RWPE2 (cell line): ENCODE measurements at places on chromosomes 12 and 14.

DNA sequence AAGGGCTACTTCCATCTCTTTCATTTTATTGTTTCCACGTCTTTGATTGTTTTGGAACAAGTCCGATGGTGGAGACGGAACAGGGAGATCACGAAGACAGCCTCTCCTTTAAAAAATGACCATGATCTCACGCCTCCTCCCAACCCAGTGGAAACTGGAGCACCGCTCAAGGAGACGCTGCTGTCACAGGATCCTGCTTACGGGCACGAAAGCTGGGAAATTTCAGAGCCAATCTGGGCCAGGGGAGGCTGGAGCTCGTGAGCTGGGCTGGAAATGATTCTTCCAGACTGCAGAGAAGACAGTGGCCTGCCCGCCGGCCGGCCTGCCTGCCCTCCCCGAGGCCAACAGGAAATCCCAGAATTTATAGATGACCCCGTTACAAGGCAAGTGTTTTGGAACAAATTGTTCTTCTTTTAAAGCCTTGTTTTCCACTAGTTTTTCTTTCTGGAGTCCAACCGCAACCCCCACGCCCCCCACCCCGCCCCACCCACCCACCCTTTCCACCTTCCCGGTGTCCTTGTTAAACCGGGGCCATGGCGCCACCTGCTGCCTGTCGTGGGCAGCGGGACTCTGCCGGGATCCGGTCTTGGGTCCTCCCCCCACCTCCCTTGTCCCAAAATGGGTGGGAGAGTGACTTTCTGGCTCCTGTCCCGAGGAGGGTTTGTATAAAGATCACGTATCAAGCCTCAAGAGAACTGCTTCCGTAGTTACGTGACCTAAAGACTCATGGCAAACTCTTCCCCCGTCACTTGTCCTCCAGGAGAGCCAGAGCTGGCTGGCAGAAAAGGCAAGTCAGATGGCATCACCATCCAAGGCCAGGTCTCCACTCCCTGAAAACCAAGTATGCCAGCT, 40.3 kb downstream of the MAP1LC3B2 start:
- no peak for DNase-seq

GRCh38 chr14:39666386-39666785, 234.2 kb upstream of the FBXO33 start:
- no peak for DNase-seq

- DNase-seq, result no peak
Observed at GRCh38 chr14:79986251-79986650, 225.1 kb downstream of the DIO2 start.

- DNase-seq, result no peak
Observed at GRCh38 chr12:85866986-85867776, 6.9 kb upstream of the NTS start.

GRCh38 chr12:77855548-77855947, 24.9 kb downstream of the NAV3 start:
- no peak for DNase-seq

DNA sequence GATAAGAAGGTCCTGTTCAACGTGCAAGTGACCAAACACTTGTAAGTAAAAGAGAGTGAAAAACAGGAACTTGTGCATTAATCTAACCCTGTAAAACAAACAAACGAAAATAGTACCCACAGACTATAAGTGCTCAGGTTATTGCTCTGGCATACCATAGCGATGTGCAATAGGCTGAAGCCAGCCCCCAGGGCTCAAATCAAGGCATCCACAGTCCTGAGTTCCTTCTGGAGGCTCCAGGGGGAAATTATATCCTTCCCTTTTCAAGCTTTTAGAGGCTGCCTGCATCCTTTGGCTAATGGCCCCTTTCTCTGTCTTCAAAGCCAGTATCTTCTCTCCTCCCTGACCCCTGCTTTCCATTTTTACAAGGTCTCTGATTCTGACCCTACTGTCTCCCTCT, 8.1 kb upstream of the CMAS start:
- DNase-seq, result no peak

- DNase-seq, result no peak
Observed at GRCh38 chr14:103398427-103399195, 13.4 kb downstream of the MARK3 start.

GRCh38 chr12:68236421-68237059, 10.9 kb upstream of the IL26 start:
- no peak for DNase-seq

DNA sequence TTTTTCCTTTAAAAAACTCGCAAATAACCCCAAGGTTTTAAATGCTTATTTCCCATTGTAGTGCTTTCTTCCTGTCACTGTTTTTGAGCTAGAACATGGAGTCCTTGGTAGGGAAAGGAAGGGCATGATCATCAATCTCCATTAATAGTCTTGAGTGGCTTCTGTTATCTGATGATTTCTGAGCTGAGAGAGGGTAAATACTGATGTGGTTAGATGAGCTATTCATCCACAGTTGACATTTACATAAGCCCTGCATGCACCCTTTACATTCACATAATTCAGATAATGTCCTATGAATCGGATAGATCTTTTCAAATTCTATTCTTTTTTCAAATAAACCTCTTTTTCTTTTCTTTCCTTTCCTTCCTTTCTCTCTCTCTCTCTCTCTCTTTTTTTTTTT, 81.4 kb downstream of the NTN4 start:
- DNase-seq, result no peak

- DNase-seq, result no peak
Observed at GRCh38 chr12:1740161-1740948, 49.5 kb downstream of the ADIPOR2 start.

- no peak for DNase-seq
Observed at GRCh38 chr14:102187044-102187443, 47.3 kb downstream of the WDR20 start.

GRCh38 chr12:72209086-72209485, 63.1 kb upstream of the TRHDE start:
- DNase-seq, result no peak

DNA sequence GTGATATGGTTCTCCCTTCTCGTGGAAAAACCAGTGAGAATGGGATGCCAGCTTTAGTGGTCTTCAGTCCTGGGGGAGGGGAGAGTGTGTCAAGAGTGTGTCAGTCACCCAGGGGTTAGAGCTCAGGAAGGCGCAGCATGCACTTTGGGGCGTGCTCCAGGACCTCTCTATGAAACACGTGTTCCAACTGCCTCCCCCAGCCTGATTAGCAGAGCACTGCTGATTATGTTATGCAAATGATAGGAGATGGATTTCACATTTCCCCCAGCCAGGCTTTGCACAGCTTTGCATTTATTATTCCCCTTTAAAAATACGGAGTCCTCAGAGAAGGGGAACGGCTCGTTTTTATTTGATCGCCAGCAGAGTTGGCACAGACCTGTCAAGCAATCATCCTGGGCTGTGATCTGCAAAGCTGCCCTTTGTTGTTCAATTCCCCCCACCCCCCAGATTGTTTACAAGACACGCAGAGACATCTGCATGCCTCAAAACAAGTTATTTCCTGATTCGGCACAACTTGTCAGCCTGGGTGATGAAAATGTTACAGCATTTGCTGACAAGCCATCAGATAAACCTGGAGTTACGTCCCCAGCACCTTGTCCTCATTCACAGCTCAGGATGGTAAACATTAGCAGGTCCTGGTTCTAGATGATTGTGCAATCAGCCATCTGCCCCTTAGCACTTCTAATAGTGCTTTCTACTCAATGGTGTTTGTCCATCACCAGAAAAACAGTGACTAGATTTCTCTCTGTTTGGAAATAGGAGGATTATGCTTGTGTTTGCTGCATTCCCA, 196.5 kb downstream of the NOVA1 start:
- DNase-seq, result no peak

DNA sequence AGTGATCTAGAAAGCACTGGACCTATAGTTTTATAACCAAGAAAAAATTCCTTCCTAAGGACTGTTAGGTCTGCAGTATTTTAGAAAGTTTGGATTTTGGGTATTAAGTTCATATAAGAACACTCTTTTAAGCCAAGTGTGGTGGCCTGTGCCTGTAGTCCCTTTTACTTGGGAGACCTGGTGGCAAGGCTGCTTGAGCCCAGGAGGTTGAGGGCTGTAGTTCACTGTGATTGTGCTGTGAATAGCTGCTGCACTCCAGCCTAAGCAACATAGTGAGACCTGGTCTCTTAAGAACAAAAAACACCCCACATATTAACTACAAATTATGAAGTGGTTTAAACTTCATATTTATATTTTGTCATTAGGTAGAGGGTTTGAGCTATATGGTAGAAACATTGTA, 9.7 kb downstream of the DNM1L start:
- no peak for DNase-seq

- DNase-seq, result no peak
Observed at GRCh38 chr12:104641862-104642261, 185.1 kb downstream of the CHST11 start.

DNA sequence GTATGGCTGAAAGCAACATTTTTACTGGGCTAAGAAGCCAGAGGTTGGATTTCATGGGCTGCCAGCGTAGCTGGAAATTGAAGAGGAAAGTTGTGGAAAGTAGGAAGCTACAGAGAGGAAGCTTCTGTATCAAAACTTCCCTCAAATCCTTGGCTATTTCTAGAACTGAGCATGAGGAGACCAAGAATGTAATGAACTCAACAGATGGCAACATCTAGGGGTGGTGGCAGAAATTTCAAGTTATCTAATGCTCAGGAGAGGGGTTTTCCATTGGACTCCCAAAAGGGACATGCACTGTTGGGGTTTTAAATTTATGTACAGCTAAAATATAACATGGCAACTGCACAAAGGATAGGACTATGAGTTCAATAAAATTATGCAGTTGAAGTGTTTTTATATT, 151.3 kb downstream of the DHRS2 start:
- no peak for DNase-seq

- no peak for DNase-seq
Observed at GRCh38 chr14:90796329-90796728, 19.9 kb downstream of the TTC7B start.

DNA sequence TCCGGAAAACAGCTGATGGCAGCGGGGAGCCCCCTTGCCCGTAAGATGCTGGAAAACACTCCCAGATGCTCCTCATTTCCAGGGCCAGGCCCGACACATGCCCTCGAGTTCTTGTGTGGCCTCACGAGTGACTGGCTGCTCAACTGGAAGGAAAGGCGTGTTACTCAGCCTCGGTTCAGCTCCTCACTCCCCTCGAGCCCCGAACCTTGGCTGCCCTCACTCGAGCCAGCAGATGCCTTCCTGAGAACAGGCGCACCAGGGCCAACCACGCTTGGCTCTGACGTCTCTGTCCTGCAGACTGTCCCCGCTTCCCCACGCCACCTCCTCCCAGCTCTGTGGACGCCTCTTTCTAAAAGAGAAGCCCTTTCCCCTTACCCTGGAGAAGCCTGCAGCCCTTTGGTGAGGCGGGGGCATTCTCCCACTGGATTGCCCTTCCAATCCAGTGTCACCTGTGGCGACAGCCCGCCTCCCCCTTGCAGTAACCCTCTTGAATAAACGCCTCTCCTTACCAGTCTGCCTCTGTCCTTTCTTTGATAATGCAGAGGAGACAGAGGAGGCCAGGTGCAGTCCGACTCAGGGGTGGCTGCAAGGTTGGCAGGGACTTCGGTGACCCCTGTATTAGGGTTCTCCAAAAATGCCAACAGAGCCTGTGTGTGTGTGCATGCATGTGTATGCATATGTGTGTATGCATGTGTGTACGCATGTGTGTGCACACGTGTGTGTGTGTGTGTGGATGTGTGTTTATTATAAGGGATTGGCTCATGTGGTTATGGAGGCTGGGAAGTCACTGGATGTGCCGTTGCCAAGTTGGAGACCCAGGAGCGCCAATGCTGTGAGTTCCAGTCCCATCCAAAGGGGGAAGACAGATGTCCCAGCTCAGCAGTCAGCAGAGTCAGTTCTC, 166.3 kb downstream of the KIF26A start:
- peak; percentile 62 for DNase-seq

DNA sequence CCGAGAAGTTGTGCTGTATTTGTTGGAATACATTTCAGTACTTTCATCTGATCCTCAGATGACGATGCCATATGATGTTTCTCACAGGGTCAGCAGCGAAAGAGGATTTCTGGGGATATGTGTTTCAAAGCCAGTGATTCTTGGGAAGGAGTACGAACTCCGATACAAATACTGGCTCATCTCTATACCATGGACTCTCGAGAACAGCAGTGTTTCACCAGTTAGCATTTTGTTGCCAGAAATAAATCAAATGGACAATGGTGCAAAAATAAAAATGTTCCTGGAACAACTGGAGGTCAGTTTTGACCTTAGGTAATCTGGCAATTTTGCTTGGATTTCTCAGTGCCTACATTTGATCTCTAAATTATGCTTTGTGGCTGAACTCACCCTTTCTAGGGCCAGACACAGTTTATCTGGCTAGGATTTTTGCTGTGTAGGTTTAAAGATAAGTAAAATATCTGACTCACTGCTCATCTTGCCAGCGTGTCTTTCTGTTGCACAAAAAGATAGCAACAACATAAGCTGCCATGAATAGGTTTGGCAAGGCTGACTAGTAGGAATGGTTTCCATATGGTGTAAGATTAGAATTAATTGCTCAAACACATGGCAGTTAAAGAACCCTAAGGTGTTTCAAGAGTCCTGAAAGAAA, 11.0 kb upstream of the MGP start:
- no peak for DNase-seq

DNA sequence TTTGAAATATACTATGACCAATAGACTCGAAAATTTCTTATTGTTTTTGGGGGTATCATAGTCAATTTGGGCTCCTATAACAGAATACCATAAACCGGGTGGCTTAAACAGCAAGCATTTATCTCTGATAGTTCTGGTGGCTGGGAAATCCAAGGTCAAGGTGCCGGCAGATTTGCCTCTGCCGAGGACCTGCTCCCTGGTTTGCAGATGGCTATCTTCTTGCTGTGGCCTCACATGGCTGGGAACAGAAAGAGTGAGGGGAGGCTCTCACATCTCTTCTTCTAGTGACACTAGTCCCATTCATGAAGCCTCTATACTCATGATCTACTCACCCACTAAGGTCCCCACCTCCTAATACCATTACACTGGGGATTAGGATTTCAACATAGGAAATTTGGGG, 70.7 kb downstream of the BORCS5 start:
- no peak for DNase-seq

GRCh38 chr12:131491155-131491554, 219.7 kb upstream of the SFSWAP start:
- no peak for DNase-seq

- no peak for DNase-seq
Observed at GRCh38 chr12:80925237-80925636, 12.5 kb downstream of the LIN7A start.

DNA sequence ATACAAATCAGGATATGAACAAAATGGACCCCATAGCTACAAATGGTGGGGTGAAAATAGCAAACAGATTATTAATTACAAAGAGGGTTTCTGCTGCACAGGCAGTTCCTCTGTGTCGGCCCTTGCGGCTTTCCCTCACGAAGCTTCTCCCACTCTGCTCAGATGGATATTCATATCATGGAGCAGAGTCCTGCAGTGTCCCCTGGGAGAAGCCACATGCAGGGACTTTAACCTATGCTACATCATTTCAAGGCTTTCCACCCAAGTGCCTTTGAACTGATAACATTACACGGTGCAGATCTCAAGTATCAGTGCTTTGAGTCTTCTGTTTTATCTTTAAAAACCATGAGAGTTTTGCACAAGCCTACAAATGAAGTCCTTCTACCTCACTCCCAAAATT, 229.1 kb downstream of the PPM1H start:
- DNase-seq, result no peak

GRCh38 chr14:73245480-73246325, 8.4 kb downstream of the PAPLN start:
- peak; percentile 70 for DNase-seq
